ENCODE measurements at places on chromosomes 7 and 10. TPM values are rescaled to one million over a fixed set of nuclear protein-coding genes. Genes with fewer than 3 reads are reported as not detected.

The ABCB1 gene
- 56.3 TPM for total RNA-seq

The GPR15LG gene
- not detected for total RNA-seq

The CALHM3 gene
- total RNA-seq, result not detected

The CALML3 gene
- total RNA-seq, result not detected

The NUDT5 gene
- 50.7 TPM for total RNA-seq

The PPP1R17 gene
- total RNA-seq, result not detected

The SH2D4B gene
- 0.11 TPM for total RNA-seq

The RGR gene
- total RNA-seq, result not detected

The PKD2L1 gene
- not detected for total RNA-seq

DNA sequence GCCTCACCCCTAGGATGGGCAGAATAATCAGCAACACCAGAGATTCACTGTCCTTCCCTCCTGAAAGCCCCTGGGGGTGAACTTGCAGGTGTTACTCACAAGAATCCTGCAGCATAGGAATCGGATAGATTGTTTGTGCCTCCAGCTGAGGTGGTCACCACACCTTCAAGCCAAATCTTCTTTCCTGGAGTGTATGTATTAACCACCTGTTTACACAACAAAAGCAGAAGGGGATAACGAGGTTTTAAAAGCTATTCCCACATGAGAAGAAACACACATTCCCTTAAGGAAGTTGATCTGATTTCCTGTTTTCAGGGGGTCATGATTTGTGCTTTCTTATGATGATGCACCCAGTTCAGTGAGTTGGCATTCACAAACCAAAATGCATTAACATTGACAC lies 173.8 kb upstream of the HPS1 start:
- H3K36me3 ChIP-seq, result no peaks in the 10 kb centered on the region
- H3K27ac ChIP-seq, result no peak overlapping the region
- no peaks in the 10 kb centered on the region for H3K4me1 ChIP-seq
- no peak for DNase-seq

- no peak overlapping the region for H3K27ac ChIP-seq
- H3K4me1 ChIP-seq, result no peaks in the 10 kb centered on the region
- peaks cover 3% of the 10 kb centered on the region for H3K27me3 ChIP-seq
These were observed 75.5 kb downstream of the RAPGEF5 start for GRCh38 chr7:22281481-22281880.

- H3K27me3 ChIP-seq, result peaks cover 2% of the 10 kb centered on the region
- H3K4me3 ChIP-seq, result no peak overlapping the region
- H3K27ac ChIP-seq, result no peak overlapping the region
- H3K36me3 ChIP-seq, result no peaks in the 10 kb centered on the region
- DNase-seq, result no peak
- no peaks in the 10 kb centered on the region for H3K4me1 ChIP-seq
These were observed 108.7 kb downstream of the DIP2C start for GRCh38 chr10:580778-581177.

DNA sequence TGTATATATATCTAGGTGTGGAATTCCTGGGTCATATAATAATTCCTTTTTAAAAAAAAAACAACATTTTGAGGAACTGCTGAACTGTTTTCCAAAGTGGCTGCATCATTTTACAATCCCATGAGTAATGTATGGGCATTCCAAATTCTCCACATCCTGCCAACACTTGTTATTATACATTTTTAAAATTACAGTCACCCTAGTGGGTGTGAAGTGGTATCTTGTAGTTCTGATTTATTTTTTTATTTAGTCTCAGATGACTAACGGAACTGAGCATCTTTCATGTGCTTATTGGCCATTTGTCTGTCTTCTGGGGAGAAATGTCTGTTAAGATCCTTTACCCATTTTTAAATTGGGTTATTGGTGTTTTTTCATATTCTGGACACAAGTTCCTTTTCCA lies 12.0 kb upstream of the KLHL7 start:
- no peak overlapping the region for H3K27ac ChIP-seq
- H3K27me3 ChIP-seq, result peaks cover 8% of the 10 kb centered on the region

GRCh38 chr10:98246911-98247805 lies 20.8 kb downstream of the LOXL4 start:
- H3K27ac ChIP-seq, result peak overlapping the region; percentile 37
- peaks cover 18% of the 10 kb centered on the region for H3K36me3 ChIP-seq
- no peak overlapping the region for H3K4me3 ChIP-seq

DNA sequence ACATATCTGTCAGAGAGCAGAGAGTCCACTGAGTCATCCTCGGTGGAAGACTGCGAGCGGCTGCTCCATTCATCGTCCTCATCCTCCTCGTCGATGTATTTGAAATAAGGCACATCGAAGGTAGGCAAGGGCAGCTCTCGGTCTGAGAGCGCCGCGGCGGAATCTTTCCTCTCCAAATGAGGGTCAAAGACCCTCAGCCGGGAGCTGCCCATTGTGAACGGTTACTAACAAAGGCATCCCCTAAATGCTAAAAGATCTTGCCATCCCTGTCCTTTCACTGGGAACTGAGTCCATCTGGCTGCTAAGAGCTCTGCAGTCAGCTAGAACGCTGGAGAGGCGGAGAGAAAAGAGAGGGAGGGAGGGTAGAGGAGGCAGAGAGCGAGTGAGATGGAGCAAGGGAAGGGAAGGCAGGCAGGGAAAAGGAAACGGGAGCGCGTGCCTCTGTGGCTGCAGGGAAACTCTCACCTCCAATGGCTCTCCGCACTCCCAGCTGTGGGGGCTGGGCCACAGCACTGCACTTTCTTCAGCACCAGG lies 163.4 kb downstream of the RAPGEF5 start:
- DNase-seq, result no peak
- H3K27me3 ChIP-seq, result no peaks in the 10 kb centered on the region
- no peaks in the 10 kb centered on the region for H3K4me1 ChIP-seq

DNA sequence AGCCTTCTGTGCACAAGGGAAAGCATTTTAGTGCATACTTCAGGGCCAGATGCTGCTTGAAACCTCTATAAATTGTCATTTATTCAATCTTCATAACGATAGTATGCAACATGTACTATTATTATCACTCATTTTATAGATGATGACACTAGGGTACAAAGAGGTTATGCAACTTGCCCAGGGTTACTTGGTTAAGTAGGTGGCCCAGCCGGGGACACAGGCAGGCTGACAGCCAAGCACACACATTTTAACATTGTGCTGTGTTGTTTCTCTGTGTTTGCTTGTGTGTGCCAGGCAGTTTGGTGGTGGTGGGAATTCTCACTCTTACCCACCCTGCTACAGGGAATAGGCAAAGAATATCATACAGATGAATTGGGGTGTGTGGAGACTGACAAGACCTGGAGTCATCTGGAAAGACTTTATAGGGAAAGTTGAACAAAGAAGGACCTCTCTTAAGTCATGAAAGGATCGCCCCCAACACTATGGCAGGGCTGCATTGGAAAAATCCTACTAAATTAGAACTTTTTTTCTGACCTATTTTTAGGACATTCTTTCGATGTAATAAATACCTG lies 98.9 kb downstream of the MKX start:
- no peaks in the 10 kb centered on the region for H3K4me1 ChIP-seq
- no peaks in the 10 kb centered on the region for H3K36me3 ChIP-seq
- no peak overlapping the region for H3K4me3 ChIP-seq
- no peak for DNase-seq

DNA sequence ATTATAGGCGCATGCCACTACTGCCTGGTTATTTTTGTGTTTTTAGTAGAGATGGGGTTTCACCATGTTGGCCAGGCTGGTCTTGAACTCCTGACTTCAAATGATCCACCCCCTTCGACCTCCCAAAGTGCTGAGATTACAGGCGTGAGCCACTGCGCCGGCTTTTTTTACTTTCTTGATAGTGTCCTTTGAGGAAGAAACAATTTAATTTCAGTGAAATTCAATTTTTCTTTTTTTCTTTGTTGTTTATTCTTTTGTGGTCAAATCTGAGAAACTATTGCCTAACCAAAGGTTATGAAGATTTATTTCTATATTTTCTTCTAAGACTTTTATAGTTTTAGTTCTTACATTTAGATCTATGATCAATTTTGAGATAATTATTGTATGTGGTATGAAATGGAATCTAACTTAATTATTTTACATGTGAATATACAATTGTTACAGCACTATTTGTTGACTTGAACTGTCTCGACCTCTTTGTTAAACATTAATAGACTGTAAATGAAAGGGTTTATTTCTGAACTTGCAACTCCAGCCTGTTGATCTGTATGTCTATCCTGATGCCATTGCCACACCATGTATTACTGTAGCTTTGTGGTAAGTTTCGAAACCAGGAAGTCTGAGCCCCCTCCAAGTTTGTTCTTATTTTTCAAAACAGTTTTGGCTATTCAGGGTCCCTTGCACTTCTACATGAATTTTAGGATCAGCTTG lies 19.8 kb upstream of the RASSF4 start:
- peaks cover 10% of the 10 kb centered on the region for H3K27me3 ChIP-seq
- H3K4me1 ChIP-seq, result peaks cover 5% of the 10 kb centered on the region
- H3K36me3 ChIP-seq, result peaks cover 22% of the 10 kb centered on the region
- no peak for DNase-seq

DNA sequence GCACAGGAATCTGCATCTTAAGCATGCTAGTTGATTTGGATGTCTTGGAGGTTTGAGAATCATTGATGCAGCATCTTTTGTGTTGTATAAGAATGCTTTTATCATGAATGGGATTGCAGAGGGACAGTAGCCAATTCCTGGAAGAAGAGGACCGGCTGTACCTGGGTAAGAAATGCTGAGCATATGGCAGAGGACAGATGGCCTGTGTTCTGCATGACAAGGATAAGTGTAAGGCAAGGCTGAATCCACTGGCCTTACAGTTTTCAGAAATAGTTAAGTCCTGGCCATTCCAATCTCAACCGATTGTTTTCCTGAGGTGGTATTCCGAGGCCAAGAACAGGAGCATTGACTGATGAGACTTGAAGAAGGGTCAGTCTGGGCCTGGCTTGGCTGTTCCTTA lies 24.4 kb upstream of the KBTBD2 start:
- no peak for DNase-seq
- no peak overlapping the region for H3K27ac ChIP-seq
- H3K27me3 ChIP-seq, result no peaks in the 10 kb centered on the region

DNA sequence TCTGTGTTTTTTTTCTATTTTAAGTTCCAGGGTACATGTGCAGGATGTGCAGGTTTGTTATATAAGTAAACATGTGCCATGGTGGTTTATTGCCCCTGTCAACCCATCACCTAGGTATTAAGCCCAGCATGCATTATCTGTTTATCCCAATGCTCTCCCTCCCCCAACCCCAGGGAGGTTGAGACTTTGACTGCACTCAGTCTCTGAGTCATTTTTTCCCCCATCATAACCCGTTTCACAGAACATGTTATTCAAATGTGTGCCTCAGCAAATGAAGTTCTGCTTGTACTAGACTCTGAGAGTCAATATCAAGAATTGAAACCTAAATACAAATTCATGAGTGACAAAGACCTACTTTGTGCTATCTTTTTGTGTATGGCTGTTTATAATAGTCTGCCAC lies 70.0 kb upstream of the CYP26C1 start:
- peaks cover 15% of the 10 kb centered on the region for H3K4me1 ChIP-seq
- no peak overlapping the region for H3K4me3 ChIP-seq

- H3K27me3 ChIP-seq, result no peaks in the 10 kb centered on the region
- DNase-seq, result no peak
- H3K4me1 ChIP-seq, result no peaks in the 10 kb centered on the region
- no peaks in the 10 kb centered on the region for H3K36me3 ChIP-seq
- no peak overlapping the region for H3K4me3 ChIP-seq
These were observed 185.6 kb downstream of the ANK3 start for GRCh38 chr10:60203993-60204618.

DNA sequence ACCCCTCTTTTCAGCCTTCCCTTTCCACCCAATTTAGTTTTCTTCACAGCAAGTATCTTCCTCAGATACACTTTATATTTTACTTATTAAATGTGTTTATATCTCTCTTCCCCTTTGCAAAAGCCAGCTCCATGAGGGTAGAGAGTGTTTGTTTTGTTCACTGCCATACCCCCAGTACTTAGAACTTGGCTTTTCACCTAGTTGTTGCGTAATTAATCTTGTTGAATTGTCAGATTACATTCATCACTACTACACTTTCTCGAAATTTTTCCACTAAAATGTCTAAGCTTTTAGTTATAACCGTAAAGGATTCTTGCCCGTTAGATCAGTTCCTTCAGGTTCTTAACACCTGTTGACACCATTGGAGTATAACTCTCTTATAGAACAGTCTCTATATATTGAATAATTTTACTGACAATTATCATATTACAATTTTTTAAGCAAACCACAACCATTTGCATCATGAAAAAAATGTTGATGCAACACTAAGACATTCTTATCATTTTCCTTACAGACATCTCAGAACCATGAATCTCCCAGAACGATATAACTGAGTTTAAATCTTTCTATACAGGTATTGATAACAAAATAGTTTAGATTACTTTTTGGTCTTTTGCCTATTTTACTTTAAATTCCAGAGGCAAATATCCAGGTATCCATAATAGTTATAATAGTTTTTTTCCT lies 29.9 kb downstream of the VWDE start:
- no peak overlapping the region for H3K4me3 ChIP-seq
- no peaks in the 10 kb centered on the region for H3K27me3 ChIP-seq

GRCh38 chr7:86328801-86329433 lies 314.8 kb upstream of the GRM3 start:
- no peak overlapping the region for H3K4me3 ChIP-seq
- no peaks in the 10 kb centered on the region for H3K36me3 ChIP-seq
- H3K4me1 ChIP-seq, result no peaks in the 10 kb centered on the region
- H3K27ac ChIP-seq, result no peak overlapping the region

- H3K27me3 ChIP-seq, result no peaks in the 10 kb centered on the region
- H3K4me3 ChIP-seq, result no peak overlapping the region
- H3K36me3 ChIP-seq, result peaks cover 2% of the 10 kb centered on the region
These were observed 33.5 kb upstream of the DDC start for GRCh38 chr7:50598460-50599343.

DNA sequence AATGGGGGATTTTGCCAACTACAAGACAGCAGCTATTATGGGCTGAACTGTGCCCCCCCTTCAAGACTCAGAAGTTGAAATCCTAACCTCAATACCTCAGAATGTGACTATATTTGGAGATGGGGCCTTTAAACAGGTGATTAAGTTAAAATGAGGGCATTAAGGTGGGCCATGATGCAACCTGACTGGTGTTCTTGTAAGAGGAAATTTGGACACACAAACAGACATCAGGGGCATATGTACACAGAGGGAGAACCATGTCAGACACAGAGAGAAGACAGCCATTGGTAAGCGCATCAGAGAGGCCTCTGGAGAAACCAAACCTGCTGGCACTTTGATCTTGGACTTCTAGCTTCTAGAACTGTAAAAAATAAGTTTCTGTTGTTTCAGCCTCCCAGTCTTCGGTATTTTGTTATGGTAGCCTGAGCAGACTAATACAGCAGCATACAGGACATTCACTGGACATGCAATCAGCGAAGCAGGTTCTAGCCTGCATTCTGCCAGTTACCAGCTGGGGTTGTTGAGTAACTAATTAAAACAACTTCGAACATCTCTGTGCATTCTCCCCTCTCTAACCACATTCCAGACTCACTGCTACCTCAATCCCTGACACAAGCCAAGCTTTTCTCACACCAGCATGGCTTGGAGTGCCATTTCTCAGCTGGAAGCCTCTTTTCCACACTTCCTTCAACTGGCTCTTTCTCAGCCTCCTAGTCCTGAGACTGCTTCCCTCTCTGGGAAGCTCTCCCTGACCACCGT lies 141.4 kb downstream of the DOCK4 start:
- H3K27me3 ChIP-seq, result peaks cover 4% of the 10 kb centered on the region
- no peak for DNase-seq
- no peak overlapping the region for H3K4me3 ChIP-seq
- H3K36me3 ChIP-seq, result no peaks in the 10 kb centered on the region

- no peak overlapping the region for H3K27ac ChIP-seq
- no peak for DNase-seq
- no peak overlapping the region for H3K4me3 ChIP-seq
- no peaks in the 10 kb centered on the region for H3K4me1 ChIP-seq
- no peaks in the 10 kb centered on the region for H3K36me3 ChIP-seq
These were observed 186.8 kb downstream of the COBL start for GRCh38 chr7:51129527-51130472.

- H3K27me3 ChIP-seq, result no peaks in the 10 kb centered on the region
- H3K4me3 ChIP-seq, result no peak overlapping the region
- H3K4me1 ChIP-seq, result no peaks in the 10 kb centered on the region
- H3K27ac ChIP-seq, result no peak overlapping the region
These were observed 349.0 kb downstream of the TNS3 start for GRCh38 chr7:47232751-47233412.

All from naive thymus-derived CD8-positive, alpha-beta T cell (primary cell).